CD4-positive, alpha-beta T cell treated with Interleukin-6 at 100 ng/mL for 8 hours (primary cell): ENCODE measurements at places on chromosomes 1 and 21.

DNA sequence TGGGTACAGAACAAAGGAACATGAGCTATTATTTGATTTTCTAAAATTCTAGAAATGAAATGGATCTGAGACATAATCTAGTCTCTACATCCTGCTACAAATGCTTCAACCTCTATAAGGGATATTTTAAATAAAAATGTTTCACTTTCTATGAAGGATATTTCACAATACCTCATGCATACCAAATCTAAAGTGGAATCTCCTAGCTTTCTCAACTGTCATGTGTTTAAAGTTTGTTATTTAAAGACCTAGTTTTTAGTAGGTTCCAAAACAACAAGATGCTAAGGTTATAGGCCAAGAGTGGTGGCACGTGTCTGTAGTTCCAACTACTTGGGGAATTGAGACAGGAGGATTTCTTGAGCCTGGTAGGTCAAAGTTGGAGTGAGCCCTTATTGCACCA, 47.6 kb downstream of the KDM5B start:
- no peak for DNase-seq

- DNase-seq: no peak
Measured at GRCh38 chr1:221556435-221556834, 185.5 kb downstream of the DUSP10 start.

DNA sequence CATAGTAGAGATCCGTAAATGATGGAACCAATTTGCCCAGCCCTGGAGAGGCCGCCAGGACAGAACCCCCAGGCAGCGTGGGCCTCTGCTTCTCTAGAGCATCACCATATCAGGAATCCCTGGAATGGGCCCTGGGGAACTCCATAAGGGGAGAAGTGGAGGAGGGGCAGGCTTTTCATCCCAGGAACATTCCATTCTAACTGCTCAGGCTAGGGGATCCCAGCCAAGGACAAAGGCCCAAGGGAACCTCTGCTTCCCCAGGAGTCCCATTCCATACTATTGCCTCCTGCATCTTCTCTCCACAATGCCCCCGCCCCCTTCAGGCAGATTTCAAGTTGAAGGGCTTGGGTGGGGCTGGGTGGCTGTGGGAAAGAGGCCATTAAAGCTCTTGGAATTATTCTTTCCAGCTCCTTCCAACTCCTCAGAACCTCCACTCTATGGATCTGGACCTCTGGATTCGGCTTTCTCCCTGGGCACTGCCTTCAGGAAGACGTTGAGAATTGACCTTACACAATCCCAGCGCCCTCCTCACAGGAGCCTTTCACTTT, 6.0 kb downstream of the TRNP1 start:
- no peak for DNase-seq

GRCh38 chr21:15893902-15894301, 164.1 kb downstream of the USP25 start:
- DNase-seq: no peak

- DNase-seq: no peak
Measured at GRCh38 chr1:42933610-42934491, 24.8 kb downstream of the SLC2A1 start.

- no peak for DNase-seq
Measured at GRCh38 chr1:13507075-13507474, 6.7 kb downstream of the LRRC38 start.

- DNase-seq: no peak
Measured at GRCh38 chr1:55386456-55386855, 171.3 kb upstream of the USP24 start.

DNA sequence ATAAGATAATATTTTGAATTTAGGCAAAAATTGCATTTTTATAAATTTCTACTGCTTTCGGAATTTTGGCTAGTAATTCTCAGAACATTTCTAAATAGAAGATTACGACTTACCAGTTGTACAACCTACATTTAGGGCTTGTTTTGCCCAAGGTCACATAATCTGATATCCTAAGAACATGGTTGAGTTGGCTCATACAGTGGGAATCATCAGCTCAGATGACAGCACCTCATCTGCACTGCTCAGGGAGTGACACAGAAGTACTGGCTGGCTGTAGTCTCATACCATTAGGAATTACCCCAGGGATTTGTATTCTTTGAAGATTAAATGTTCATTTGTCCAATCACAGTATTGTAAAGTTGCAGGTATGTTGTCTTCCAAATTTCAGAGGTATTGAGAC, 217.6 kb downstream of the ADGRL2 start:
- no peak for DNase-seq

- no peak for DNase-seq
Measured at GRCh38 chr1:91541918-91542533, 41.4 kb downstream of the CDC7 start.

DNA sequence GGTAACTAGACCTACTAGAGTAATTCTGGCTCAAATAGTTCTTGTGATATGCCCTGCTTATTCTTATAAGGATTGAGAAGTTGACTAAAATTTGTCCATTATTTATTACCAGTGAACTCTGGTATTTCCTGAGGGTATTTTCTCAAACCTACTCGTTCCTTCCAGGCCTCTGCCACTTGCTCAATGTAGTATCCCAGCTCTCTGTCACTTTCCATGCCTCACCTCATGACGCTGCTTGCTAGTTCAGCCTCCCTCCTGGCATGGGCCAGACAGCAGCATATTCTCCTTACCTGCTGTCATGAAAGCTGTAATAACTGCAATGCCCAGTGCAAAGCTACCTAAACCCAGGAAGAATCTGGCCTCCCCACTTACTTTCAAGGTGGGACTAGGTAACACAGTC, 602.9 kb upstream of the ADAMTS5 start:
- no peak for DNase-seq

GRCh38 chr1:208009706-208010444, 99.0 kb upstream of the CD34 start:
- DNase-seq: no peak

GRCh38 chr1:214337511-214337910, 56.6 kb downstream of the SMYD2 start:
- no peak for DNase-seq

- no peak for DNase-seq
Measured at GRCh38 chr21:15003463-15004135, 61.2 kb downstream of the NRIP1 start.

GRCh38 chr1:17550729-17551584, 11.5 kb downstream of the ARHGEF10L start:
- DNase-seq: no peak

- no peak for DNase-seq
Measured at GRCh38 chr1:221743416-221744208, 1.7 kb upstream of the DUSP10 start.

GRCh38 chr1:235090406-235091069, 38.1 kb downstream of the TOMM20 start:
- no peak for DNase-seq
